Activated CD4-positive, alpha-beta T cell treated with anti-CD3 and anti-CD28 coated beads for 36 hours (primary cell): ENCODE measurements at places on chromosomes 7 and 10.

- DNase-seq: no peak
Observed at GRCh38 chr10:32577448-32577847, 131.5 kb downstream of the CCDC7 start.

- DNase-seq: no peak
Observed at GRCh38 chr7:148037044-148037443, 553.5 kb upstream of the C7orf33 start.

DNA sequence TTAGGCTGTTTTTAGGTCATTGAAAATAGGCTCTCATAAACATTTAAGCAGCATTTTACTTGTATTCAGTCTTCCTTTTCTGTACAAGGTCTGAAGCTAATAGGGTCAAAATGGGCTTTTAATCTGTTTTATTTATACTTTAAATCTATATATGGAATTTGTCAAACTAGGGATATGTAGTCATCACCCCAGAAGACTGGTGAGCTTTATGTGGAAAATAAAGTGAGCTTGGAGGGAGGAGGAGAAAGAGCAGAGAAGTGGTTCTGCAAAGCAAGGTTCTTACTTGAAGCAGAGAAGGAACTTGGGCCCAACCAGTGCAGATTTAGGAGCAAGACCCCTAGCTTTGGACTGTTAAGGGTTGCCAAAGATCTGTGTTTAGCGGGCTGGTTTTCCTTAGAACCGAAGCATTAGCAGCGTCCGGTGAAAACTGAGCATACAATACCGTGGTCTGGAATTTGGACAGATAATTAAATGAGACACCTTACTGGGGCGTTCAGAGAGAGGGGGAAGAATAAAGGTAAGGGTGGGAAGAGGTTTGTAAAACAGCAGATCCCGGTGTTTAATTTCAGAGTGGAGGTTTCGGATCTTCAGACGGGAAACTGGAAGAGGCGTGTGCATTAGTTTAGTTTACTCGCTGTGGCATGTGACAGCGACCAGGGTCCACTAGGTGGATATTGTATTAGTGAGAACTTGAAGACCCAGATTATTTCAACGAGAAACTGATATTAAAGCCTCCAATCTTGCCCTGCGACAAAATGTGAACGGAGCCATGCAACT, 2.4 kb downstream of the BAMBI start:
- DNase-seq: peak; percentile 12

GRCh38 chr10:129288999-129289584, 177.9 kb upstream of the MGMT start:
- no peak for DNase-seq
